ENCODE measurements at places on chromosomes 16 and 17.
A peak's percentile ranks its signal among the peaks of the same experiment; 100 is the strongest.

GRCh38 chr17:50175035-50175807 is 9.4 kb downstream of the SGCA start:
- no peak for DNase-seq

GRCh38 chr17:78538033-78538776 is 39.0 kb downstream of the DNAH17 start:
- no peak for DNase-seq

DNA sequence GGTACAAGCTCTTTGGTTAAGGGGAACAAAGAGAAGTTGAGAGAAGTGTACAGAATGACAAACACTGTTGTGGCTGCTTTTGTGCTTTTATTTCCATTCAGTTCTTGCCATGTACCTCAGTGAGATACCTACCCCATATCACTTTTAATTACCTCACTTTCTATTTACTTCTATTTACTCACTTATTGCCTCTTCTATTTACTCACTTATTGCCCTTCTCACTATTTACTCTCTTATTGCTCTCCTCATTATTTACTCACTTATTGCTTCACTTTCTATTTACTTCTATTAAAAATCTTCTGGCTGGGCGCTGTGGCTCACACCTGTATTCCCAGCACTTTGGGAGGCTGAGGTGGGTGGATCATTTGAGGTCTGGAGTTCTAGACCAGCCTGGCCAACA is 41.9 kb downstream of the MBTD1 start:
- no peak for DNase-seq

DNA sequence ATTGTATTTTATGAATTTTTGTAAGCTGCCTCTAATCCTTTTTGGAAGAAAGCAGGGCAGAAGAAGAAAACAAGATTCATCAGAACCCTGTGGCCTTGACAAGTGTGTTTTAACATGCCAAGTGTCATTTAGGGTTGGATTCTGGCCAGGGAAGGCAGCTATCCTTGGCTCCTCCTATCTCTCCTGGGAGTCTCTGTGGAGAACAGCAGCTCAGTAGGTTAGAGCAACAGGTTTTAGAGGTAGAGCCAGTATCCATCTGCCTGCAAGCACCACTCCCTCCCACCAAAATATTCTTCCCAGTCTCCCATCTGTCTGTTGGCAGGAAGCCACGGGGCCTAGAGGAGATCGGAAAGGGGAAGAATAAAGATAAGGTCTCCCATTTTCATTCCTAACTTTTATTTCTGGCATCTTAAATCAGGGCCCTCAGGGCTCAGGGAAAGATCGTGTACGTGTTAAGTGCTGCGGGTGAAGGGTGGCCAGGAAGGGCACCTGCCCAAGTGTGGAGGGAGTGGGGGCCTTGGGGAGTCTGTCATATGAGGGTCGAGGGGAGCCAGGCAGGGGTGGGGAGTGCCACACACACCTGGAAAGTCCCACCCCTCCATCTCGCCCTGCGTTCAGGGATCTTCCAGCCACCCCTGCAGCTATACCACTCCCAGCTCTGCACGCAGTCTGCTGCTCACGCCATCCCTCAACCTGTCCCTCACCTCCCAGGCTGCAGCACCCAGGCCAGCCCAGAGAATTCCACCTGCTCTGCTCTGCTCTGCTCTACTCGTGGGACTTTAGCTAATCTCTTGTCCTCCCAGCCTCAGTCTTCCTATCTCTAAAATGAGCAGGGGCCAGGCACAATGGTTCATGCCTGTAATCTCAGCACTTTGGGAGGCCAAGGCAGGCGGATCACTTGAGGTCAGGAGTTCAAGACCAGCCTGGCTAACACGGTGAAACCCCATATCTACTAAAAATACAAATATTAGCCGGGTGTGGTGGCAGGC is 17.1 kb upstream of the CPSF4L start:
- DNase-seq = no peak

DNA sequence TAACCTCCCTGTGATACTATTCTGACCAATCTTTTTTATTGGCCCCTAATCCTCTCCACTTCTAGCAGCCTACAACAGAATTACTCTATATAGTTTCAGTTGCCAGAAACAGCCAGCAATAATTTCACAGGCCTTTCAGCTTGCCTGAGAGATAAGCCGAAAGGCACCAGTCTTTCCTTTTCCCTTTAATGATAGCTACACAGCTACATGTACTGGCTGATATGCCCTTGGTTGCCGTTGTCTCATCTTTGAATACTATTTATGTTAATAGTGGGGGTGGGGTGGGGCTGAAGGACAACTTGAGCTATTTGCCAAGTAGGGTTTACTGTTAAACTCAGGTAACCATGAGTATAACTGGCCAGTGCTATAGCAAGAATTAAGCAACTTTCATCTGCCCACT is 35.8 kb upstream of the RASL10B start:
- no peak for DNase-seq

DNA sequence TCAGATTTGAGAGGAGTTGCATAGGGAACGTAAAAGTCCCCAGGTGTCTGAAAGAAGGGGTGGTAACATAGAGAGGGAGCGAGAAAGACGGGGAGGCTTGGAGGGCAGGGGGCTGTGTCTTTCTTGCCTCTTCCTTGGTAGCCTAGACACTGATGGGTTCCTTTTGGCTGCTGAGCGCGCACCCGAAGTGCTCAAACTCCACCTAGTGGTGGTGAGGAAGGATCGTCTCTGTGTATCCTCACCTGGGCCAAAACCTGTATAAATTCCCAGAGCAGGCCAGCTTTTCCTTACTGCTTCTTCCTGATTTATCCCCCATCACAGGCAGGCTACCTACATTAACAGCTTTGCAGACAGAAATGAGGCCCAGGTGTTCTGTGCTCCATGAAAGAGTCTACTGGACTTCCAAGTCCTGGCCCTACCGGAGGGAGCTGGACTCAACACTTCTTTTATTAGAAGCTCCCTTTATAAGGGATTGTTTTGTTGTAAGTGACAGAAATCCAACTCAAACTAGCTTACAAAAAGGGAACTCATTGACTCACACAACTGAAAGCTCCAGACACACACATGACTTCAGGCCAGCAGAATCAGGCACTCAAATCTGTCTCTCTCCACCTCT is 5.5 kb upstream of the SLC25A35 start:
- peak; percentile 12 for DNase-seq

DNA sequence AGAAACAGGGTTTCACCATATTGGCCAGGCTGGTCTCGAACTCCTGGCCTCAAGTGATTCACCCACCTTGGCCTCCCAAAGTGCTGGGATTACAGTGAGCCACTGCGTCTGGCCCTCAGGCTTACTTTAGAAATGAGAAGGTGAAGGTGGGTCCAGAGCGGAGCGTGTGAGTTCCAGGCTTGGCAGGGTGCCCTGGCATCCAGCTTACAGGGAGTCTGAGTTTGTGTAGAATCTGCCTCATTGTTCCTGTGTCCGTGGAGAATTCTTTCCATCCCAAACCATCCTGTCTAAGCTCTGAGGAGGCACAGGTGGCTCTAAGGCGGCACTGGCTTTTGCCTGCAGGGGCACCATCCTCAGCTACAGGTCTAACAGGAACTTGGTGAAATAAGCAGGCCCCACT is 50.6 kb downstream of the RAB11FIP3 start:
- DNase-seq = no peak

DNA sequence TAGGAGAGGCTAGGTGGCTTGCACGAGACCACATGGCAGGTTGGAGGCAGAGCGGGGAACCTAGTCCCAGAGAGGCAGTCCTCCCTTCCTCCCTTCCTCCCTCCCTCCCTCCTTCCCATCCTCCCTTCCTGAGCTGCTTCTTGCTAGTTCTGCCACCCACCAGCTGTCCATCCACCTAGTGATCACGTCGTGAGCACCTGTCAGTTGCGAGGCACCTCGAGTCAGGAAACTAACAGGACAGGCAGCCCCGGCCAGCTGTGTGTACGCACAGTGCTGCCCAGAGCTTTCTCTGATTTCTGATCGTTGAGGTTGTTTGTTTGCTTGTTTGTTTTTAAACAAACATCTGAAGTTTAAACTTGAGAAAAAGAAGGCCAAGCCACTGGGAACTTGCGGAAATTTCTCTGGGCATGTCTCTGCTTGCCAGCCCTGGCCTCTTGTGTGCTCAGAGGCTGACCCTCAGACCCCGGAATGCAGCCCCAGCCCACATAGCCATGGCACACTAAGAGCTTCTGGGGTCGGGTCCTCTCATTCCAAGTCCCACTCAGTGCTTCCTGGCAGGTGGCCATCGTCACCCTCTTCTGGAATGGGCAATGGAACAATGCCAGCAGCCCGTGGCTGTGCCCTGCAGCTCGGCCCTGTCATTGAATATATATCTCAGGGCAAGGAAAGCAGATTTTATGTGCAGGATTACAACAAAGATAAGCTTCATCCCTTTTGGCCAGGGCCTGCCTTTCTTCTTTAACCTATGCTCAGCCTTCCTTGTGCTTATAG is 174.0 kb downstream of the KATNIP start:
- no peak for DNase-seq

DNA sequence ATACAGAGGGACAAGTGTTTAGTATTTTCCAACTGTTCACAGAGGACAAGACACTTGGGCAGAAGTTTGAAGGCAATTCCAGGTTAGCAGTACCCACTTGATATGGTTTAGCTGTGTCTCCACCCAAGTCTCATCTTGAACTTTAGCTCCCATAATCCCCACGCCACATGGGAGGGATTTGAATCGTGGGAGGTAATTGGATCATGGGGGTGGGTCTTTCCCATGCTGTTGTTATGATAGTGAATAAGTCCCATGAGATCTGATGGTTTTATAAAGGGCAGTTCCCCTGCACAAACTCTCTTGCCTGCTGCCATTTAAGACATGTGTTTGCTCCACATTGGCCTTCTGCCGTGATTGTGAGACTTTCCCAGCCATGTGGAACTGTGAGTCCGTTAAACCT is 668.9 kb downstream of the MAF start:
- no peak for DNase-seq

- no peak for DNase-seq
Measured at GRCh38 chr16:75462806-75463205, 1.7 kb downstream of the TMEM170A start.

DNA sequence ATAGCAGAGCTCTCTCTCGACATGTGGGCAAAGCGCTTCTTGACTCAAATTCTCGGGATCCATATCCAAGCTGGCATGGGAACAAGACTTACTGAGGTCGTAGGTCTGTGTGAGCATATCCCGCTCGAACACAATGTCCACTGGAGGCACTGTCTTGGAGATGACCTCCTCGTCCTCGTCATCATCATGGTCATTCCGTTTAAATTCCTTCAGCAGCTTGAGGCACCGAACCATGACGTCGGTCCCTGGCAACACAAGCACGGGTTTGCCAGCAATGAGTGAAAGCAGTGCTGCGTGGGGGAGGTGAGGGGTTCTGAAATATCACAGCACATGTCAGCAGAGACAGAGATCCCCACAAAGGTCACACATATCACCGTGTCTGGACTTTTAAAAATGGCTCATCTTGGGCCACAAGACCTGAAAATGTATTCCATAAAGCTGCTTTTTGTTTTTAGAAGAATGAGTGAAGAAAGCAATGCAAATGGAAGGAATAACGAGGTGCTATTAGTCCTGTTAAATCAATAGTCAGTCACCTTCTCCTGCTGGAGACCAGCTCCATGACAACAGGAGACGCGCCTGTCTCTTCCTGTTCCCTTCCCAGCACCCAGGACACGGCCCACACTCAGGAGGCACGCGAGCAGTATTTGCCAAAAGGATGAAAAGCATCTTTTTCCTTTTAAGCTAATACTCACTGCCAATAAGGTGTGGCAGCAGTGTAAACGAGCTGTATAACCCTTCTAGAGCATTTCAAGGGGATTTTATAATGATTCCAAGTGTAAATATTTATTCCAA is 37.9 kb downstream of the GTF3C1 start:
- DNase-seq = no peak

DNA sequence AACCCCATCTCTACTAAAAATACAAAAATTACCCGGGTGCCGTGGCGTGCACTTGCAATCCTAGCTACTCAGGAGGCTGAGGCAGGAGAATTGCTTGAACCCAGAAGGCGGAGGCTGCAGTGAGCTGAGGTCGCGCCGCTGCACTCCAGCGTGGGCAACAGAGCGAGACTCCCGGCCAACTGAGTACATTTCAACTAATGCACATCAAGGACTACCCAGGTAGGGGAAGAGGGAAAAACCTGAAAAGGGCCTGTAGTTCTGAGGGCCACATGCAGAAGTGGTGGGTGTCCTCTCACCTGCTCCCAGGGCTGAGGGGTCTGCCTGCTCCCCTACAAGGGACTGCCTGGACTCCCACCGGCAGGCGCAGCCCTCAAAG is 584 bp upstream of the SLC16A5 start:
- DNase-seq = no peak

DNA sequence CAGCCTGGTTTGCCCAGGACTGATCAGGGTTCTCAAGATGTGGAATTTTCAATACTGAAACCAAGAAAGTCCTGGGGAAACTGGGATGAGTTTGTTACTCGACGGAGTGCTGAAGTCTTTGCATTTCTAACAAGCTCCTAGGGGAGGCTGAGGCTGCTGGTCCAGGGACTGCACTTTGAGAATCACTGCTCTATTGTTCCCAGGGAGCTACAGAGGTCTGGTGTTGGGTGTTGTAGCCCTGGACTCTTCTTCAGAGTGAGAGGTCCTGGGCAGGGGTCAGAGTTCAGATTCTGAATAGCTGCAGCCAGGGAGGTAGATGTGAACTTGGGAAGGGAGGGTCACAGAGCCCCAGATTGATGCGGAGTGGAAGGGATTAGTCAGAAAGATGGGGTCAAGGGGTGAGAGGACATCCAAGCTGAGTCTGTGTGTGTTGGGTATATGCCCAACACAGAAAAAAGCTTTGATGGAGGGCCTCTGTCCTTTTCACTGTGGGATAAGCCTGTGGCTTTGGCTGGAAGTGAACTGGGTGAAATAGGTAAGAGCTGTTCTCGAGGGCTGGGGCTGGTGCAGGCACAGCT is 14.1 kb downstream of the TMEM238L start:
- no peak for DNase-seq

DNA sequence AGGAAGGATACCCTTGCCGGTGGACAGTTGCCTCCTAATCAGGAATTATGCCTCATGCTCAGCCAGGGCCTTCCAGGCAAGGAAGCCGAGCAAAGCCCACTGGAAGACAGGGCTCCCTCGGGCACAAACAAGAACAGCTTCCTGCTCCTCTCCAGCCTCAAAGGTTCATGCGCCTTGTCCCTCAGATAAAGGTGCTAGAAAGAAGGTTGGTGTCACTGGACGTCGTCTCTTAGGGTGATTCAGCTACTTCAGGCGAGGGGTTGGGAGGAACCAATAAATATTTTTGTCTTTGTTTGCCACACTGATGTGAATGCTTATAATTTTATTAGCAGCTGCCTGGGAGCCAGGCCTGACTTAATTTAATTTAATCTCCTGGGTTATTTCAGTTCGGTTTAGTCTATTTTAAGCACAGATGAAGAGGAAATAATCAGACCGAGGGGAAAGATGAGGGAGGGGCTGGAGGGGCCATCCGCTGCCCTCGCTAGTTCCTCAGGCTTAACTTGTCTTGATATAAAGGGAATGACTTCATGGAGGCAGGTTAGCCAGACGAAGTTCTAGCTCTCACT is 171.8 kb upstream of the CACNG5 start:
- no peak for DNase-seq

- DNase-seq = no peak
Measured at GRCh38 chr16:57687363-57687929, 7.2 kb upstream of the DRC7 start.
